DMS79 treated with DMSO at 0.1 percent for 48 hours (cell line): ENCODE measurements at places on chromosomes 7 and 10.

DNA sequence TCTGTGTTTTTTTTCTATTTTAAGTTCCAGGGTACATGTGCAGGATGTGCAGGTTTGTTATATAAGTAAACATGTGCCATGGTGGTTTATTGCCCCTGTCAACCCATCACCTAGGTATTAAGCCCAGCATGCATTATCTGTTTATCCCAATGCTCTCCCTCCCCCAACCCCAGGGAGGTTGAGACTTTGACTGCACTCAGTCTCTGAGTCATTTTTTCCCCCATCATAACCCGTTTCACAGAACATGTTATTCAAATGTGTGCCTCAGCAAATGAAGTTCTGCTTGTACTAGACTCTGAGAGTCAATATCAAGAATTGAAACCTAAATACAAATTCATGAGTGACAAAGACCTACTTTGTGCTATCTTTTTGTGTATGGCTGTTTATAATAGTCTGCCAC is 70.0 kb upstream of the CYP26C1 start:
- no peak for DNase-seq

GRCh38 chr10:74145133-74145532 is 5.5 kb downstream of the AP3M1 start:
- DNase-seq = no peak

GRCh38 chr10:116892907-116893685 is 43.8 kb downstream of the ENO4 start:
- DNase-seq = peak; percentile 42

GRCh38 chr10:27372095-27372494 is 131.5 kb upstream of the ACBD5 start:
- no peak for DNase-seq

DNA sequence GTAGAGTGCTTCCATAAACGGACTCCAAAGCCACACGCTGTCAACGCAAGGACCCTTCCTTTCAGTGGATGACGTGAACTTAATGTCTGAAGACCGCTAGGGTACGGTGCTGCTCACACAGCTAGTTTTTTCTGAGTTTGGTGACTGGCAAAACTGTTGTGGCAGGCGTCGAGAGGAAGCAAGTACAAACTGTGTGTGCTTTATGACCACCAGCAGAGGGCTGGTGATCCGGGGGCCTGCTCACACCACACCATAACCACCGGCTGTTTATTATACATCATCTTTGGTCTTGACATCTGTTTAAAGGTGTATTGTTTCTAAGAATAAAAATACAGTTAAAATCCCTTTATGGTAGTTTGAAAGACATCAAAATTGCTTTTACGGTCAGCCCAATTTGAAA is 37.1 kb upstream of the ATP6V0A4 start:
- DNase-seq = no peak

GRCh38 chr7:149468208-149468607 is 7.3 kb upstream of the ZNF777 start:
- DNase-seq = no peak

DNA sequence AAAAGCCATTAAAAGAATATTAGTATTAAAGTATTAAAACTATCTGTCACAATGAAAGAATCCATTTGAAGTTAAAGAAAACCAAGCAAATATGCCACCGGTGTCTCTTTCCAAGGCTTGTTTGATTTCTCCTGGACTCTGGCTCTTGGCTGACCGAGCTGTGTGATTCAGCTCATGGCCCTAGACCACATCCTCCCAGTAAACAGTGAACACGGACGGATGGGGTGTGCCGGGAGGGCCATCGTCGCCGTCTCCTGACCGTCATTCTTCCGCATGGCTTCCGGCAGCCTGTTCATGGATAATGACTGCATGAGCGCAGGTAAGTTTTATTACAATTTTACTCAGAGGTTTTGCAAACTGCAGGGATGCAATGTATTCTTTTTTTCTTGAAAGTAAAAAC is 218.5 kb downstream of the DNAJB6 start:
- DNase-seq = no peak

- DNase-seq = no peak
Measured at GRCh38 chr7:41912851-41913567, 210.1 kb upstream of the INHBA start.

GRCh38 chr7:30226614-30227268 is 57.7 kb upstream of the ZNRF2 start:
- peak; percentile 53 for DNase-seq

DNA sequence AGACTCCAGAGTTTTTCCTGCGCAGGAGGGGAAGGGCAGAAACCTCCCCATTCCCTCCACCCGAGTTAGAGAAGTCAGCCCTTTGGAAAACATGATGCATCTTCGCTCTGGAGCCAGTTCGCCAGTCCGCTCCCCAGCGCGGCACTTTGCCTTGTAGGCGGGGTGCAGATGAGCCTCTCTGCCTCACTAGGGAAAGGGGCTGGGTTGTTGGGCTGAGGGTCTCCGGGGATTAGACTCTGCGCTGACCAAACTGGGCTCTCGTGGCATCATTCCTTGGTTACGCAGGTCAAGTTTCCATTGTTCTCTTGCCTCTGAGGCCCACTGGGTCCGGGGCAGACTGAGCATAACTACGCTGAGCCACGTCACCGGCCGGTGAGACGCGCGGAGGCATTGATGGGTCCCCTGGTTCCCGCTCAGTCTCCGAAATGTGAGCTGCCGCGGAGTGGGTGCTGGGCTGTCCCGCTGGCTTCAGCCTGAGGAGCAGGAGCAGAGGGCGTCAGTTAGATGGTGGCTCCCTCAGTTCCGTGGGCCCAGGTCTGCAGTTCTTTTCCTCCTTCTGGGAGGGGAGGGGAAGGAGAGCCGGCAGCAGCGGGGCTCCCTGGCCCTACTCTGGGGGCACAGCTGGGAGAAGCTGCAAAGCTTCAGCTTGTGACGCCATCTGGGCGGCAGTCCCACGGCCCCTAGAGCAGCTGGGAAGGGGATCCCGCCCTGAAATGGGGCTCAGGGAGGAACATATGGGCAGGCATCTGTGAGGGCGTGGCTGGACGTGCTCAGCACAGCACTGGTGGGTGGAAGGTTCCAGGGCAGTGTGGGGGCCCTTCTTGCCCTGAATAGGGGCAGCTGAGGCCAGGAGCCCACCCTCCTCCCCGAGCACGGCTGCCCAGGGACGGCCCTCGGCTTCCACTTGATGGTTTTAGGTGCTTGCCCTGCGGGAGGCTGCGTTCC is 121.3 kb upstream of the BTBD16 start:
- no peak for DNase-seq

DNA sequence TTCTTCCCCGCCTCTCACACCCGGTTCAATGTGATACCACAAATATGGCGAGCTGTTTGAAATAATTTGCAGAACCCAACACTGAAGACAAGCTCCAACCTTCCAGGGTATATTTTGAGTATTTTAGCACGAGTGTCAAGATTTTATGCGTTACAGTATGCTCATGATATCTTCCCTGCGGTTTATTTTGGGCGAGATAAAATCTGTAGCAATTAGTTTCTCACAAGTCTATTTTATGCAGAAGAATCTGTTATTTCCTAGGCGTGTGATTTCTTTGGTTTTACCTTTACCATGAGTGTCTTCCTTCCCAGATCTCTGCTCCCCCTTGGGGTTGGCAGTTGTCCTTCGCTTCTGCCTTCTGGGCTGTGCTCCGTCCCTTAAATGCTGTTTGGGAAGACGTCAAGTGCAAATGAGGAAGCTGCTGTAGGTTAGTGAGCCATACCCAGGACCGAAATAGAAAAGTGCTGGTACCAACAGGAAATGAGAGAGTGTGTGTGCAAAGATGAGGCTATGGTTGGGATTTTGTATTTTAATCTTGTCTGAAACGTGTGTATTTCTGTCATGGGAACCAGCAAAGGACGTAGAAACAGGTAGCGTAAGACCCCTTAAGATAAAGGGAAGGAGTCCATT is 299.8 kb downstream of the KLF6 start:
- DNase-seq = no peak
